Suprapubic skin (tissue), 4 donors: ENCODE measurements at places on chromosomes 13 and 19.

DNA sequence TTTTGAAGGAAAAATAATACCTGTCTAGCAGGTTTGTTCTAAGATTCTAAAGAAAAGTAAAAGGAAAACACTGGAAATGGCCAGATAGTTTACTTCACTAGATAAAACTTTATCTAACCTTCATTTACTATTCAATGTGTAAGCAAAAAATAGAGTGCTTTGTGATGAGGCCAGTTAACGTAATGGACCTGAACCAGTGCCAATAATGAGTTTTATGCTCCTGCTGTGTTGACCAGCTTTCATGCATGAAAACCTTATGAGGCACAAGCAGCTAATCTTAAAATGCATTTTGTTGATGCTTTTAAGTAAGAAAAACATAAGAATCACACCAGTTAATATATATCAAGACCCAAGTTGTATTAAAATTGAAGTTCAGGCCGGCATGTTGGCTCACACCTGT is 617.2 kb upstream of the GPC6 start:
- DNase-seq, result no peak

DNA sequence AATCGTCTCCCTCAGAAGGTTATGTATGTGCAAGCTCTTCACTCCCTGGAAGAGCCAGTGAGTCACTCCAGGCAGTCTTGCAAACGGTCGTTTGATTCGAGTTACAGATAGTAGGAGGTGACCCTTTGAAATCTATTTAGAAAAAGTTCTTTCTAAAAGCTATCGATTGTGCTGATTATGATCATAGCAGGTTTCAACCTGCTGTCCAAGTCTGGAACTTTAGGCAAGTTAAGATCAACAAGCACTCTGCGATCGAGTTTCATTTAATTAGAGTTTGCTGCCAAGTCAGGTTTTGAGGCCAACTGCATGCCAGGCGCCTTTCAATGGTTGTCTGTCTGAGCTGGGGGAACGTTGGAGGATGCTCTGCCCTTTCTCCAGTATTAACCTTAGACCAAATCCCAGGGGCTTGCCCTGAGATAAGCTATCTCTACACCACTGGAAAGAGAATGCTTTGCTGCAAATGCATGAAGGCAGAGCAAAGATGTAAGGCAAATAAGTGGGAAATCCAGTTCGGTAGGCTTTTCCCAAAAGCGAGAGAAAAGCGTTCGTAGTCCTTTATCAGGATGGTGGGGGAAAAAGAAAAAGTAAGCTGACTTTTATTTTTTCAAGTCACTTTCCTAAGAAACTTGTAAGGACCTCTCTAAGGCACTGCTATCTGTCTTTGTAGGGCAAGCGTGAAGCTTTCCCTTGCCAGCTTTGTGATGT is 287.5 kb downstream of the ATP8A2 start:
- DNase-seq, result no peak

GRCh38 chr19:1459479-1459878 is 9.6 kb downstream of the APC2 start:
- DNase-seq, result no peak

DNA sequence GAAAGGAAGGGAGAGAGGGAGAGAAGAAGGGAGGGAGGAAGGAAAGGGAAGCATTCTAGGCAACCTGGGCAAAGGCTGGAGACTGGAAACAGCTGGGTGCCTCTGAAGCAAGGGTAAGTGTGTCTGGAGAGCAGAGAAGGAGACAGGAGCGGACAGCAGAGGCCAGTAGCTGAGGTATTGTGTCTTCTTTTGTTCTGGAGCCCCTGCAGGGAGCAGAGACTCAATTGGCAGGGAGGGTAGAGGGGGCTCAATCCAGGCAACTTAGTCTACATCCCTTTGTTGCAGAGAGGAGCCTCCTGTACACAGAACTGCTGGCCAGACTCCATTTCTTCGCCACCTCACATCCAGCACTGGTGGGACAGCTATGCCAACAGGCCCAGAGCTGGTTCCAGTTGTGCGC is 53.2 kb downstream of the NWD1 start:
- DNase-seq, result no peak

- no peak for DNase-seq
These were observed 126.0 kb downstream of the FOXO1 start for GRCh38 chr13:40540328-40541044.

GRCh38 chr13:24650161-24650560 is 30.0 kb upstream of the ATP12A start:
- DNase-seq, result no peak

- no peak for DNase-seq
These were observed 5.4 kb upstream of the SOX1 start for GRCh38 chr13:112061367-112062061.

DNA sequence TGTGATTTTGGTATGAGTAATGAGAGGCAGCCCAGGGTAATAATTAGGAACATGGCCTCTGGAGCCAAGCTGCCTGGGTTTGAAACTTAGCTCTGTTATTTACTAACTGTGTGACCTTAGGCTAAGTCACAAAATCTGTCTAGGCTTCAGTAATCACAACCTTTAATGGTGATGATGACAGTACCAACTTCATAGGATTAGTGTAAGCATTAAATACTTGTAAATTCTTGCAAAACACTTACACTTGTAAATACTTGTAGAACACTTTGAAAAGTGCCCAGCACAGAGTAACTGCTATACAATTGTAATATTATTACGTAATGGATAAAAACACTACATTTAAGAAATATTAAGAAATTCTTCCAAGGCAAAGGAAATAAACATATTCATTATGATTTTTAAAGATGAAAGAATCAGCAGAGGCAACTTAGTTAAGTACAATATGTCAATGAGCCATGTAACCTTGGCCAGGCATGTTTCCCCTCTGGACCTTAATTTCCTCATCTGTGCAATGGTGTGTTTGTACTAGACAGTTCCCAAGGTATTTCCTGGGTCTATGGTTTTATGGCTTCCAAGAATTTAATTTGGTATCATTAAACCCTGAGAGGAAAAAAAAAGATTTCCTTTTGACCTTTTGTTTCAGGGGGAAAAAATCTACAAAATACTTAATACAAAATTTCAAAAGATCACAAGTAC is 628.5 kb upstream of the KLHL1 start:
- no peak for DNase-seq

- DNase-seq, result peak; percentile 89
These were observed 10.7 kb downstream of the PTGIR start for GRCh38 chr19:46614114-46614722.

DNA sequence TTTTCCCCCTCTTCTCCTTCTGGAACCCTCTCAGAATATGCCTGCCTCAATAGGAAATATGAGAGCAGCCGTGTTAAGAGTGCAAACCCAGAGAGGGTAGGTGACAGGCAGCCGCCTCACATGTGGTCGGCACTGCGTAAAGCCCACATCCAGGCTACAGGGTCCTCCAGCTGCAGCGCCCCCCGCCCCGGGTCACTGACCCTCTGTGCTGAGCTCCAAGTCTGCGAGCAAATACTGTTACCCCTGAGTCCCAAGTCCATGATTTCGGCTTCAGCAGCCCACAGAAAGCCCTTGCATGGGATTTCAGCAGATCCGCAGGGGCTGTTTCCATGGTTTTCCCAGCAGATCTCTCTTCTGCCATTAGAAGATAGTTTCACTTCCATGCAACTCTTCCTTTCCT is 186.9 kb upstream of the IRS2 start:
- no peak for DNase-seq

DNA sequence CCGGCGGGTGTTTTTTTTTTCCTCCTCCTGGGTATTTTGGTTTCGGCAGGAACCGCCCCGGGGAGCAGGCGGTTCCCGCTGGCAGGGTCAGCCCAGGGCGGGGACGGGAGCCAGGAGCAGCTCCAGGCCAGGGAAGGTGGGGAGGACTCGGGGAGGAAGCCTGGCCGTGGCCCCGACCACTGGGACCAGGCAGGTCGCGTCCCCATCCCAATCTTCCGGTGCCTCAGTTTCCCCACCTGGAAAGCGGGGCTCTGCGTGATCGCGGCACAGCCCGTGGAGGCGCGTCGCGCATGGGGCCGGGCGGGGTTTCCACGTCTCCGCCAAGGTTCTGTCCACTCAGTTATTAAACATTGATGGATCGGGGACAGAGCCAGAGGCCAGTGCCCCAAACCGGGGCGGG is 34.8 kb downstream of the IL12RB1 start:
- no peak for DNase-seq

- DNase-seq, result no peak
These were observed 5.2 kb downstream of the PRX start for GRCh38 chr19:40407714-40408597.
